ENCODE measurements at places on chromosomes 13 and 19.

GRCh38 chr19:13206587-13206986 lies 56.4 kb downstream of the IER2 start:
- DNase-seq = no peak

GRCh38 chr13:22227895-22228294 lies 557.0 kb downstream of the FGF9 start:
- no peak for DNase-seq

DNA sequence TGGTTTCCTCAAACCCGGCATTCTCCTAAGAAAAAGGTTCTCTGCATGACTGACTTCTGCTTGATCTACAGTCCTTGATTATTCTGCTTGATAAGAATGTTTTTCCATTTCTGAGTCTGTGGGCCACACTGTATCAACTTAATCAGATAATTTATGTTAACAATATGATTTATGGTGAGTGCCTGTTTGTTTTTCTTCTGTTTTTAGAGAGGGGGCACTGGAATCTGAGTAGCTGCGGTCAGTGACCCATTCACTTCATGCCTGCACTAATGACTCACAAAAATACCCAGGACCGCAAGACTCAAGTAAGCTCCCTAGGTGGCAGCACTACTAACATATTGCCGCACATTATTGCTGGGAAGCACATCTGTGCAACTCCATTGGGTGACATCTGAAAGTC lies 542.3 kb upstream of the ATXN8OS start:
- no peak for DNase-seq

DNA sequence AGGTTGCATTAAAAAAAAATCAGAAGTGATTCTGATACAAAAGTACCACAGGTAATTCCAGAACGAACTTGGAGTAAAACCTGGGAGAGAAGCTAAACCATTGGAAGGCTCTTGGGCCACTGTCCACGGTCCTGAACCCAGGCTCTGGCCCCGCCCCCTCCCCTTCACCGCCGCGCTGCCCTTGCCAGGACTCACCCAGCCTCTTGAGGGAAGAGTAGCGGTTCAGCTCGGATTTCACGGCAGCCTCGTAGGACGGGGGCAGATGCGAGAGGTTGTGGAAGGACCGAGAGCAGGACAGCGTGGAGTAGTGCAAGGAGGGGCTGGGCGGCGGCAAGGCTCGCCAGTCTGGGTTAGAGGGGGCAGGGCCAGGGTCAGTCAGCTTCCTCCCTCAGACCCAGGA lies 5.7 kb downstream of the SHISA7 start:
- no peak for DNase-seq

GRCh38 chr19:18629166-18630088 lies 7.4 kb upstream of the KLHL26 start:
- no peak for DNase-seq

DNA sequence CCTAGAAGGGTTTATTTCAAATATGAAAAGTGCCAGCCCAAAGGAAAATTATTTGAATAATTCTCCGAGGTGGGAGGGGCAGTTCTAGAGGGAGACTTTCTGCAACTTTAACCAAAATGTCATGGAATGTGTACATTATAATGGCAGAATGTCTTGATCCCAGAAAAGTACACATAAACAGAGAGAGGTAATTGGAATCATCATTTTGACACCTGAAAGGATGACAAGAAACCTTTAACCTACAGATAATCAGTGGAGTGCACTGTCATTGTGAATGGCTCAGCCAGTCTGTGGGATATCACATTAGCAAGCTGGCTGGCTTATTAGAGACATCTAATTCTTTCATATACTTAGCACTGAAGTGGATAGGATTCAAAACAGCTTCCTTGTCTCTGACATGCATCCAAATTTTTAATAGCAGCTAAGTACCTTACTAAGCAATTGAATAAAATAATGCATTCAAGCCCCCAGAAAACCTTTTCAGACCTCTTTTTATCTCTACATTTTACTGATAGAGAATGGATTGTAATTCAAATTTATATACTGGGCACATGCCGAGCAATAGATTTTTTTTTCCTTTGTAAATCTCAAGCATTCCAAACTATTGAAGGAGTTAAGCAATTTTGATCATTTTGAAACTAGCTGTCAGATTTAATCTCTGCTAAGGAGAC lies 468.6 kb downstream of the COG6 start:
- DNase-seq = no peak

- no peak for DNase-seq
Measured at GRCh38 chr19:41325640-41325946, 15.6 kb downstream of the CCDC97 start.

GRCh38 chr13:82687884-82688283 lies 1194.4 kb downstream of the SLITRK1 start:
- DNase-seq = no peak
